ENCODE measurements at places on chromosomes 6 and 20.

DNA sequence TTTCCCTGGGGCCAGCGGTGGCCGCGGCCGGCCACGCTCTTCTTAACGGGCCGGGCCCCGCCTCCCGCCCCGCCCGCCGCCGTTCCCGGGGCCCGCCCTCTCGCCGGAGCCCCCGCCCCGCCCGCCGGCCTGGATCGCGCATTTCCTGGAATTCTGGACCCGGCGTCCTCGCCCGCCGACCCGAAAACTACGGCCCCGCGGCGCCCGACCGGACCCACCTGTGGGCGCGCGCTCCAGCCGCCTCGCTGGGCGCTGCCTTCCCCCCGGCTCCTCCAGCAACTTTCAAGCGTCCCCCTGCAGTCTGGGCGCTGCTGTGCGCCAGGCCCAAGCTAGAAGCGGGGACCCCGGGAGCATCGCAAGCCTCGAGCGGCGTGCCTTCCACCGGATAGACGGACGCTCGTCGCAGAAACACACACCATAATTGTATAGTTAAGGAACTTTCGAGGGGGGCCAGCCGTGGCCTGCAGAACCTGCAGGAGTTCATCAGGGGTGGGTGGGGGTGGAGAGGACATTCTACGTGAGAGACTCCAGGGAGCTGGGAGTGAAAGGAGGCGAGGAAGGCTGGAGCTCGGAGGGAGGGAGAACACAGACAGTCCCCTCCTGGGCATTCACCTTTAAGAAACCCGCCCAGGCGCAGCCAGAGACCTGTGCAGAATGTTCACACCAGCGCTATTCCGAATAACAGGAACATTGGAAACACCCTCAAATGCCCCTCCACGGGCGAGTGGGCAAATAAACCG is at the start of gene ADA:
ADA (minus strand) TSS at position 16 of the 740 bp plus-strand sequence. CDS start 92 bp downstream, outside the sequence.
- peak; percentile 23 for DNase-seq

DNA sequence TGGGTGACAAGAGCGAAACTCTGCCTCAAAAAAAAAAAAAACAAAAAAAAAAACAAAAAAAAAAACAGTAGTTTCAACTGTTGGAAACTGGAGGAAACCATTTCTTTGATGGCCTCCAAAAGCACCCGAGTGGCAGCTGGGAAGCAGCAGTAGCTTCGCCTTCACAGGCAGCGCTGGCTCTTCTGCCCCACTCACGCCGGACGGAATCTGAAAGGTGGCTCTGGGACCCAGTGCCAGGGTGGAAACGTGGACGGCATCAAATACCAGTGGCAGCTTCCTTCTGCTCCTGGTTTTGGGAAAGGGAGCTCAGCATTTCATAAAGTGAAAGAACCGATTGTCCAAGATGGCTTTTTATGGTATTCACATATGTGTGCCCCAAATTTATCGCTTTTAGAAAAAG is 159.4 kb downstream of the SMOC2 start:
- DNase-seq, result no peak

DNA sequence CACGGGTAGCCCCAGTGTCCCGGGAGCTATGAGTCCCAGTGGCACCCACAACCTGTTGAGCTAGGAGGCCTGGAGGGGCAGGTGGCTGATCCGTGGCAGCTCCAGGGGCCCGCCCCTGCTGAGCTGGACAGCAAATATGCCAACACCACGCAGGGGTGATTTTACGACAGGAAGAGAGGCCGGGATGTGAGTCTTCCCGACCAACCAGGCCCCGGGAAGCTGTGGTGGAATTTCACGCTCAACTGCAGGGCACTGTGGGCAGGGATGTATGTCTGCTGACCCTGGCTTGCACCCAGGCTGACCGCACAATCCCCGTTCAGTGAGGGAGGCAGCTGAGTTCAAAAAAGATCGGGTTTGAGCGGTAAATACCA is 183.9 kb downstream of the ERMARD start:
- DNase-seq, result peak; percentile 69

DNA sequence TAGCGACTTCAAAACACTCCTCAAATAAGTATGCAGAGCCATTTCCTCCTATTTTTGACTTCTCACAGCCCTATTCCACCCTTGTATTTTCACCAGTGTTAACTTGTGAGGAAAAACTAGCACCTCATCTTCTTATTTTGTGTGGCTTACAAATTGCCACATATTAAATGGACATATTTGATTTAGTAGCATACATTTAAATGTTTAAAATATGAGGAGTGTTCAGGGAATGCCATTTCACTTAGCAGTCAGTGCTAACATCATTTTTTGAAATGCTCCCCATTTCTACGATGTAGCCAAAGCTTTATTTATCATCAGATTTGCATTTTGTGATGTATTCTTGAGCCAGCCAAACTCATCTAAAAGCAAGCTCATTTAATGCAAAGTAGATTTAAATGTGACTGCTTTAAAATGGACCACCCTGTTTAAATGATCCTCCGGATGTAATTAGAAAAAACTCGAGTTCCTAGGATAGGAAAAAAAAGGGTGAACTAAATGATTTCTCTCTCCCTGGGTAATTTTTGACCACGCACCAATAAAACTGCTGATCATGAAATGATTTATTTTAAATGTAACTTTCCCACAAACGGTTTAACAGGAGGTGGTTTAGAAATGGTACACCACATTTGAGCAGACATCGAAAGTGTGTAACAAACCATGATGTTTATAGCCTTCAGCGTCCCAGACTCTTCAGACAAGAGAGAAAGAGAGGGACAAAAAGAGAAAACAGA is 172.6 kb downstream of the CD83 start:
- DNase-seq, result no peak

DNA sequence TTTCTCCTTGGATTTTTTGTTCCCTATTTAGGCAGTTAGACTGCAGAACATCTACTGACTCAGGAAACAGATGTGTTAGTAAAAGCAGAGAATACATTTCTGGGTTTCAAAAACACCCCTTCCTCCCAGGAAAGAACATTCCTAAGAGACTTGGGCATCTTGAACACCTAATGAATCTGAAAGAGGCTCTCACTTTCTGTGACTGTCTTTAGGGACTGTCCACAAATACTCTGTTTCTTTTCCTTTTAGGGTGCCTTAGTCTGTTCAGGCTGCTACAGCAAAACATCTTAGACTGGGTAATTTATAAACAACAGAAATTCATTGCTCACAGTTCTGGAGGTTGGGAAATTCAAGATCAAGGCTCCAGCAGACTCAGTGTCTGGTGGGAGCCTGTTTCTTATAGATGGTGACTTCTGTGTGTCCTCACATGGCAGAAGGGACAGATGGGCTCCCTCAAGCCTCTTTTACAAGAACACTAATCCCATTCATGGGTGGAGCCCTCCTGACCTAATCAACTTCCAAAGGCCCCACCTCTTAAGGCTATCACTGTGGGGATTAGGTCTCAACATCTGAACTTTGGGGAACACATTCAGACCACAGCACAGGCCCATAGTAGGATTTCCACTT is 19.4 kb upstream of the CCN5 start:
- no peak for DNase-seq

DNA sequence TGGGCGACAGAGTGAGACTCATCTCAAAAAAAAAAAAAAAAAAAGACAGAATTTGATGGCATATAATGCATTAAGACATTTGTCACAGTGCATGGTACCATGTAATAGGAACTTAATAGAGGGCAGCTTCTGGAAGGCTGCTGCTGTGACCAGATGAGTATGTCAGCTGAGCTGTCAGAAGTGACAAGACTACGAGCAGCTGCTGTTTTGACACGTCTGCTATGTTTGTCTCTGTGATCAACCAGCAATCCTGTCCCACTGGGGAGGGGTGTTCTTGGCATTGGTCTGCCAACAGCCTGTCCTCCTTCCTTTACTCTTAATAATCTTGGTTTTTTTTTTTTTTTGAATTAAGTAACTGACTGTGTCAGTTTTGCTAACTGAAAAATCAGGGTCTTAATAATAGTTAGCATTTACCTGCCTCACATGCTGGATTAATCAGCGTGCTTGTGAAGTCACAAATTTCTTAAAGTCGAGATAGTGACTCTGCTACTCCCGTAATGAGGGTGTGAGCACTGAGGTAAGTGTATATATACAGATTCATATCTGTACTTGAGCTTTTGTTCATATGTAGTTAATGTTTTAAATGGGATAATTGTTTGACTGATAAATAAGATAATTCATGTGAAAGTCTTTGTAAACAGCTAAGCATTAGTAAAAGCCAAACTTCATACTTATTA is 152.4 kb downstream of the BMP2 start:
- DNase-seq, result no peak

Measured in RCC 7860 (cell line).